ENCODE measurements at places on chromosomes 1 and 21.
A peak's percentile ranks its signal among the peaks of the same experiment; 100 is the strongest.

GRCh38 chr1:157412308-157412707, 140.0 kb downstream of the FCRL5 start:
- no peak for DNase-seq

GRCh38 chr1:56977910-56978309, 12.1 kb upstream of the C8B start:
- no peak for DNase-seq

DNA sequence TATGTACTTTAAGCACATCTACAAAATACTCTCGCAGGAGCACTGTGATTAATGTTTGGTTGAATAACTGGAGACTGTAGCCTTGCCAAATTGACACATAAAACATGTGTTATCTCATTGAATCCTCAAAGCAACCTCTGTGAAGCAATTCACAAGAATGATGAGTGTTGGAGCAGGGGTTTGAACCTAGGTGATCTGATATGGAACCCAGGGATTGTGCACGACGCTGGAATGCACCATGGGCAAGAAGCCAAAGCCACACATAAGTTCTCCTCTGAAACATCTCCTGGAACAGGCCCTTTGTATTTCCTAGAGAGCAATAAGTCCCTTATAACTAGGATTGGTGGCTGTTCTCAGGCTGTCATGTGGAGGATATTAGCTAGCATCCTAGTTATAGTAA, 124.6 kb upstream of the IVNS1ABP start:
- peak; percentile 37 for DNase-seq

- no peak for DNase-seq
Observed at GRCh38 chr1:63626222-63626621, 33.0 kb downstream of the PGM1 start.

- DNase-seq = peak; percentile 35
Observed at GRCh38 chr1:33119532-33120217, 38.7 kb downstream of the AZIN2 start.

DNA sequence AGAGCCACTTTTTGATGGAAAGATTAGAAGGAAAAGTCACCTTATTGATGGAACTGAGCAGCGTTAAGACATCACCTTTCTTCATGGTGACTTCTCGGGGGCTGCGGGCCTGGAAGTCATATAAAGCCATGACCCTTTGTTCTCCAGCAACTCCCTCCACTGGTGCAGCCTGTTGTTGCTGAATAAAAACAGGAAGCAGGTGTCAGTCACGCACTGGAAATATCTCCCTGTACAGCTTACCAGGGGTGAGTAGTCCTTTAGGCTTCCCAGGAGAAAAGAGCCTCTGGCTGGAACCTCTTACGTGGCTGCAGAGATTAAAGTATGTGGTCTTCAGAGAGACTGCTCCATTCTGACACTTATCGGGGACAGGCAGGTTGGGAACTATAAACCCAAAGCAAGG, 31.9 kb downstream of the SPTA1 start:
- DNase-seq = no peak

DNA sequence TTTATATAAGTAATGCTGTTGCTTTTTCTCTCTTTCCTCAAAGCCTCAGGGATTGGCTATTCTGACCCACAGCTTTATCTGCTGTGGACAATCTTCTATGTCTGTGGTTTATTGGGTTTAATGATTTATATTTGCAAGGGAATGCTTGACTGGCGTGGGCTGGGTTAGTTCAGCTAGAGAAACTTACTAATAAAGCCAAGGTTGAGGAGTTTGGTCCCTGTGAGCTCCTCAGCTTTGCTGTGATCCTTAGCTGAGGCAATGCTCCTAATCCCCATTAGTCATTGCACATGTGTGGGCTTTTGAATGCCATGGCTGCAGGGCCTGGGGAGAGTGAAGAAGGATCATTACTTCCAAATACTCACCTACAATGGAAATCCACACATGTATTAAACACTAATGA, 179.3 kb downstream of the ZNF326 start:
- DNase-seq = no peak

Measured in AG20443 (cell line).